ENCODE measurements at places on chromosomes 2 and 18. TPM values are rescaled to one million over a fixed set of nuclear protein-coding genes. Genes with fewer than 3 reads are reported as not detected.

LHCGR gene
- not detected for total RNA-seq

SOCS6 gene
- 16.6 TPM for total RNA-seq

SP5 gene
- total RNA-seq, result 0.81 TPM

IFIH1 gene
- 11.1 TPM for total RNA-seq

PRR30 gene
- not detected for total RNA-seq

ASB18 gene
- not detected for total RNA-seq

GCG gene
- not detected for total RNA-seq

CNDP1 gene
- not detected for total RNA-seq

CHRNG gene
- not detected for total RNA-seq

LRRTM4 gene
- total RNA-seq, result 1.1 TPM

UGT1A3 gene
- not detected for total RNA-seq

GKN2 gene
- total RNA-seq, result not detected

SAG gene
- not detected for total RNA-seq

DNAJC5G gene
- total RNA-seq, result not detected

ANKRD62 gene
- total RNA-seq, result not detected

ERMN gene
- not detected for total RNA-seq

OR6B2 gene
- total RNA-seq, result not detected

SNED1 gene
- 8.3 TPM for total RNA-seq

CCDC148 gene
- 0.36 TPM for total RNA-seq

OSR1 gene
- 7.8 TPM for total RNA-seq

MITD1 gene
- 18.3 TPM for total RNA-seq

FSHR gene
- not detected for total RNA-seq

RAB27B gene
- 0.55 TPM for total RNA-seq

APLF gene
- 17.8 TPM for total RNA-seq

PCGF1 gene
- total RNA-seq, result 22.8 TPM

TMEM163 gene
- total RNA-seq, result 1.4 TPM

SPEG gene
- 208 TPM for total RNA-seq

MYL1 gene
- not detected for total RNA-seq

NDC80 gene
- not detected for total RNA-seq

LINC00305 gene
- total RNA-seq, result not detected

CLEC4F gene
- not detected for total RNA-seq

TNS1 gene
- 444 TPM for total RNA-seq

ACMSD gene
- not detected for total RNA-seq

SERPINB2 gene
- total RNA-seq, result 0.81 TPM

COL3A1 gene
- total RNA-seq, result 183 TPM

TCF23 gene
- not detected for total RNA-seq

CHRND gene
- not detected for total RNA-seq

SNTG2 gene
- 2.8 TPM for total RNA-seq

SPC25 gene
- not detected for total RNA-seq

TM4SF20 gene
- not detected for total RNA-seq

DSEL gene
- 7.9 TPM for total RNA-seq

DAW1 gene
- not detected for total RNA-seq

DYNAP gene
- total RNA-seq, result not detected

LIMS3 gene
- 9.7 TPM for total RNA-seq

CFC1B gene
- not detected for total RNA-seq

Measured in sigmoid colon (tissue), 7 donors.